ENCODE measurements at places on chromosomes 7 and 10.

DNA sequence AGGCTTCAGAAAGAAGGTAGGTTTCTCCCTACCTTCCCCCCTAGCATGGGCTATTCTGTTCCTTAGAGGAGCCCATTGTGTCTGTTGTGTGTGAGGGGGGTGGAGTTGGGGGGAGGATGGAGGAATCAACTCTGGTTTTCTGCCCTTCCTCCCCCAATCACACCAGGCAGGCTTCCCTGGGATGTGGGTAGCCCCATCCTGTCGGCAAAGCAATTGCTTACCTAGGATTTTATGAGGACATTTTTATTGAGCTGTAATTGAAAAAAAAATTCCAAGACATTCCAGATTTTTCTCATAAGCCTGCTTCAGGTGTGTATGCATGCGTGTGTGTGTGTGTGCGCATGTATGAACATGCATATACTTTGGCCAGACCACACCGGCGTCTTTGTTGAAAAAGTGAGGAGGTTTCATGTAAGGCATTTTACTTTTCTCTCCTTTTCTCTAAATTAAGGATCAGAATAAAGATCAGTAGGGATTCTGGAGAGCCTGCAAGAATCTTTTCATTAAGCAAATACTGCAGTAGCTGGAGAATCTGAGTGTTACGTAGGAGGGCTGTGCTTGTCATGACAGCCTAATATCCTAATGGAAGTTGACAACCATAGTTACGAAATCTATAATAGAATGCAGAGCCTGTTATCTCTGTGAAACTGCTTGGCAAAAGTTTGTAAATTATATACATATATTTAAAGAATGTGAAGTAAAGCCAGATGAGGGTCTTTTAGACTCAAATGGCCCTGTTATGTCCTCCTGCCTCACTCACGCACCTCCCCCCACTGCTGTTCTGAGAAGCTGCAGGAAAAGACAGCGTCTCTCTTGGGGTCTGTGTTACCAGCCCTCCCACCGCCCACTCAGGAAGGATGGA, 27.3 kb upstream of the SAMD8 start:
- DNase-seq = no peak

DNA sequence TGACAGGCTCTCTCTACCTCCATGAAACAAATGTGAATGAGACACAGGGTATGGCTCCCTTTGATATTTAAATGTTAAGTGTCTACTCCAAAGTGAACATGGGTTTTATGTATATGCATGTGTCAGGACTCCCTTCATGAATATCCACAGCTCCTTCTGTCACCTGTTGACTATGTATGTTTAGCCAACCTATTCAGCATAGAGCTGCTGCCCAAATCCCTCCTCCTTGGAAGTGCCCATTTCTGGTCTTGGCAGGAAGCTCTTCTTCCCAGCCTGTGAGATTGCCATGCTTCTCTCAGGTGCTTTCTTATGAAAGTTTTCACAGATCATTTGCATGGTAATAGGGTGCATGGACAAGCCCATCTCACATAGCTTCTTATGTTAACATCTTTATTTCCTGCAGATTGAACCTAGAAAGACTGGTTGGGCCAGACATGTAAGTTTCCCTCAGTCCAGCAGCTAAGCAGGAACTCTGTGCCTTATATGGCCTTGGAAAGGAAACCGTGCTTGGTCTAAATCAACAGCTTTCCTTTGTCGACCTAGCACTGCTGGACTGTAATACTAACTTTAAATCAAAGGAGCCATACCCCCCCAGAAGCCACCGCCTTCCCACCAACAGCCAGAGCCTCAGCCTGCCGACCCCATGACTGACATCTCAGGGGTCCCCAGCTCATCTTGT, 288.9 kb downstream of the ADARB2 start:
- no peak for DNase-seq

DNA sequence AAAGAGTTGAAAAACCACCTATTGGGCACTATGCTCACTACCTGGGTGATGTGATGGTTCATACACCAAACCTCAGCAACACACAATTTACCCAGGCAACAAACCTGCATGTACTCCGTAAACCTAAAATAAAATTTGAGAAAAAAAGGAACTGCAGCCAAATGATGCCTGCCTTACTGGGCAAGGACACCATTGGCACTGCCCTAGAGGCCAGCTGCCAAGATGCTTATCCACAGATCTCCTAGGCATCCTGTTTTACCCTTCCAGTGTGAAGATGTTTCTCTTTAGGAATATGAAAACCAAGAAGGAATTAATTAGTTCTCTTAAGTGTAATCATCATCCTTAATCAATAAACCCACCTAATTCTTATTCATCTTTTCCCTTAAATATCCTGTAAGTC, 133.4 kb downstream of the ABCA13 start:
- no peak for DNase-seq

DNA sequence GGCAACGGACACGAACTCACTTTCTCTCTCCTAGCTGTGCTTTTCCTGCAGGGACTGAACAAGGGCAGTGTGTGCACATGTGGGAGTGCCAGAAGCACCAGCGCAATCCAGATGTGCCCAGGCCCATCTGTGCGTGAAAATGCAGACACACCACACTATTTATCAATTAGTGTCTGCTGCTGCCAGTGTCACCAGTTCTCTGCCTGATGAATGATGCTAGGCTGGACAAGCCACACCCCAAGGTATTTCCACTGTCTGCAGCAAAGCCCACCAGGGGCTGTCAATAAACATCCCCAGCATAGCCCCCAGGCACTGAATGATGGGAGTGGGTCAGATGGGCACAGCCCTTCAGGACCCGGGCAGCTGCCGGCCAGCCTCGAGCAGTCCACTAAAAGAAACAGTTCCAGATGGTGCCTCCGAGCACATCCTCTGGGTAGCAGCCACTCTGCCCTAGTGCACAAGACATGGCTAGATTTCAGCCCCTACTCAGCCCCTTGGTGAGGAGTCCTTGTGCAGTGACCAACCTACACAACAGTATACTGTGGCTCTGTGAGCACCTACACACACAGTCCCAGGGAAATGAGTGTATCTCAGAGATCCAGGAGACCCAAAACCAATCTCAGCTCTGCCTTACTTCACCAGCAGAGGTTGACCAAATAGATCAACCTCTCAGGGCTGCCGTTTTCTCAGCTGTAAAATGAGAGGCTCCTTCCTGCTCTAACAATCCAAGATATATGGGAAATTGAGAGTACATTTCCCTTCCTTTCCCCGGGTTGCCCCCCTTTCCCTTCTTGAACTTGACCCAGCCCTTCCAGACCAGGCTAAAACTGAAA, 314.7 kb downstream of the PLXNA4 start:
- no peak for DNase-seq

GRCh38 chr7:137642472-137642871, 204.3 kb downstream of the DGKI start:
- no peak for DNase-seq

DNA sequence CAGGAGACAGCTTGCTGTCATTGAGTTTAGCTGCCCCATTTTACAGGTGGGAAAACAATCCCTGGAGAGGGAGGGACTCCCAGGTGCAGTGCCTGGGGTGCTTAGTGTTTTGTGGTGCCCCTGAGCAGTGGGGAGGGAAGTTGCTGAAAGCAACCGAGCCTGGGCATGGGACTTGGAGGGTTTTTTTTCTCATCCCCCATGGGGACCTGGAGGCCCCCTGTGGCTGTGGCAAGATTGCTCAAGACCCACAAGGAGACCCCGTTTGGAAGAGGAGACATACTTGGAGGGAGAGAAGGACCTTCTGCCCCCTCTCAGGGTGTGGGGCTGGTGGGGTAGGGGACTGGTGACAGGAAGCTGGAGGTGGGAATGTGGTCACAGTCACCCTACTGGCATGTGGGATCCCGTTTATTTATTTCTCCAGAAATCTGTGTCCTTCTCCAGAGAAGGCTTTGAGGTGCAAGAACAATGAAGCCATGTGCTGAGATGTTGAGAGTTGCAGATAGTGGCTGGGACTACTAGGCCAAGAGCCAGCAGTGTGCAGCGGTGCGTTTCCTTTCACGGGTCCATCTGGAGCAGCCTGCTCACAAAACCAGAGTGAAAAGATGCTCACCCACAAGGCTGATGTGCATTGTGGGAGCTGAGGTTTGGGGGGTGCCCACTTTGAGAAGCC, 21.5 kb downstream of the ZMIZ1 start:
- no peak for DNase-seq

GRCh38 chr10:122638106-122638505, 61.5 kb downstream of the C10orf120 start:
- DNase-seq = no peak

DNA sequence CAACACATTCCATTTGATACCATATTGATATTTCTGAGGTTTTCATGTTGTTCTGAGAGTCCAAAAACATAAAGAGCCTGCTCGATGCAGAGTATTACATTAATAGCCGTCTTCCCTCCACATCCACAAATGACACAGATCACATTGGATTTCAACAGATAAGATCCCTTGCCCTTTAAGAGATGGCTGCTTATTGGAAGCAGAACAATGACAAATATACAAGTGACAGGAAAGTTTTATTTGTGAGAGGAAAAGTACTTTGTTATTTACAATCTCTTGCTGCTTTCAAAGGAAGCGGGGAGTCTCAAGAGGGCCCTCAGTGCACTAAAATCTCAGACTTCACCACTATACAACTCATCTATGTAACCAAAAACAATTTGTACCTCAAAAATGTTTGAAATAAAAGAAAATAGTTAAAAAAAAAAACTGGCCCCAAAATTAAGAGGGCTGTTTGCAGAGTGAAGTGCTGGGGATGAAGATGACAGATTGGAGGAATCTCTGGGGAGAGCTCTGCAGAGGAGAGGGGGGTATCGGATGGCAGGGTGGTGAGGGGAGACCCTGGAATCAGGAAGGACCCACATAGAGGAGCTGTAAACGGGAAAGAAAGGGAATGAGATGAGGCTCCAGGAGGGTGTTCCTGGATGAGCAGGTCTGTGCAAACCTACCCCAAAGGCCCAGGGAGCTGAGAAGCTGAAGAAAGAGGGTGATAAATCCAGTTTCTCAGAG, 42.5 kb upstream of the ZNF438 start:
- DNase-seq = no peak

DNA sequence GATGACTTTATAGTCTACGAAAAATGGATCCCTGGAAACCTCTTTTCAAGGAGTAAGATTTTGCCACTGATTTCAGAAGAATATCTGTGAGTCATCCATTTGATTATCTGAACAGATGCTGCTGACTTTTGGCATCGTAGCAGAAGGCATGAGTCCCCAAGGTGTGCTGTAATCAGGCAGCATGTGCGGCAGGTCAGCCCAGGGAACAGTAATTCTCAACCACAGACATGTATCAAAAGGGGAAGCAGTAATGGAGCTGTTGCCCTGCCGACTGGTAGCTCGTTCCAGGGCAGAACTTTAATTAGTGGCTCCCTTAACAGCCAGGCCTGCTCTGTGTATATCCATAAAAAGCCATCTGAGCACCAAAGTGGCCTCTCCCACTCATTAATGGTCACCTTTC, 5.7 kb upstream of the VWC2 start:
- DNase-seq = no peak

DNA sequence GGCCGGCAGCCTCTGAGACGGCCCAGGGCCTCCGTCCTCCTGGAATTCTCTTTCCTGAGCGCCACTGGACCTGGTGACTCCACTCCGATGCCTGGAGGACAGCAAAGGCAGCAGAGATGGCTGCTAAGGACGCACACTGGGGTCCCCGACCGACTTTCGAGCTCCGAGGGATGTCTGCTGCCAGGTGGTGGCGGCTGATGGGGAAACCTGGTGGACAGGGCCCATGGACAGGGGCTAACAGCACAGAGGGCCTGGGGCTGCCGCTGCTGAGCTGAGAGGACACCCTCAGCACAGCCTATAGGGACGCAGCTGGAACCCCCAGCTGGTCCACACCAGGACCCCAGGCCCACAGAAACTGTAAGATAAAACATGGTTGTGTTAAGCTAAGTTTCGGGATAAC, 366.3 kb downstream of the DNAJB6 start:
- DNase-seq = no peak

GRCh38 chr10:63318491-63318890, 147.3 kb downstream of the JMJD1C start:
- no peak for DNase-seq

- DNase-seq = no peak
These were observed 33.8 kb upstream of the INPP5A start for GRCh38 chr10:132503581-132504421.

- DNase-seq = peak; percentile 68
These were observed 34.4 kb downstream of the ZC3HAV1 start for GRCh38 chr7:139075031-139075652.

DNA sequence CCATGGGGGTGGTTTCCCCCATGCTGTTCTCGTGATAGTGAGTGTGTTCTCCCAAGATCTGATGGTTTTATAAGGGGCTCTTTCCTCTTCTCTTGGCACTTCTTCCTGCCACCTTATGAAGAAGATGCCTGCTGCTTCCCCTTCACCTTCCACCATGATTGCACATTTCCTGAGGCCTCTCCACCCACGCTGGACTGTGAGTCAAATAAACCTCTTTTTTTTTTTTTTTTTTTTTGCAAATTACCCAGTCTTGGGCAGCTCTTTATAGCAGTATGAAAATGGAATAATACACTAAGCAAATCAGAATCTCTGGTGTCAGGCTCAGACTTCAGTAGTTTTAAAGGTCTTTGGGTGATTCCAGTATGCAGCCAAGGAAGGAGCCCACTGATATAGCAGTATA, 28.2 kb downstream of the TAS2R41 start:
- no peak for DNase-seq

- no peak for DNase-seq
These were observed 621 bp upstream of the MORN4 start for GRCh38 chr10:97633921-97634320.

GRCh38 chr10:34884272-34884952, 69.3 kb upstream of the PARD3 start:
- DNase-seq = no peak

DNA sequence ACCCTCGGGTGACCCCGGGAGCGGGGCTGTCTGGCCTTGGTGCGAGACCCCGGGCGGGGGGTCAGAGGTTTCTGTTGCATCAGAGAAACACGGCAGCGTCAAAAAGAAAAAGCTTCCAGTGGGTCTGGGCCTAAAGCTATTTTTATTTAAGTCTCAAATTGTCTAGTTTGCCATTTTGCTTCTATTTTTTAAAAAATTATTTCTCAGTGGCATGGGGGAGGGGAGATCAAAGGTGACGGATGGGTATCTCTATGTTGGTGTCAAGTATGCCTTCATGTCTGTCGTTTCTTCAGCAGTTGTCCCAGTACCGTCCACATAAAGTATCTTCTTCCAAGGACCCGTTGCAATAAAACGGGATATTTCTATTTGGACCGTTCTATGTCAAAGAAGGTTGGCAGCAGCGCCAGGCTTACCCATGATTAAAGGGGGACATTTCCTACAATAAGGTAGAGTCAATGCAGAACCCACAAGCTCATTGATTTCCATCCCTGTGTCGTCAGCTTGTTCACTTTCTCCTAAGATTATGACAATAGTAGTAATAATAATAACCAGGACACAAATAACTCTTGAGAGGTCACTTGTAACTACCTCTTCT, 26.0 kb upstream of the VAX1 start:
- DNase-seq = no peak

GRCh38 chr7:71750290-71750689, 618.3 kb downstream of the GALNT17 start:
- no peak for DNase-seq

GRCh38 chr10:133238466-133238804, 780 bp downstream of the VENTX start:
- no peak for DNase-seq

GRCh38 chr7:12107841-12108254, 103.2 kb upstream of the TMEM106B start:
- no peak for DNase-seq
